ENCODE measurements at places on chromosomes 6 and 20.

GRCh38 chr20:61605283-61605682 is 353.2 kb downstream of the CDH4 start:
- DNase-seq = no peak

- no peak for DNase-seq
These were observed 33.5 kb downstream of the EIF2S2 start for GRCh38 chr20:34078540-34078939.

GRCh38 chr20:58586565-58587093 is 64.5 kb upstream of the STX16 start:
- no peak for DNase-seq

DNA sequence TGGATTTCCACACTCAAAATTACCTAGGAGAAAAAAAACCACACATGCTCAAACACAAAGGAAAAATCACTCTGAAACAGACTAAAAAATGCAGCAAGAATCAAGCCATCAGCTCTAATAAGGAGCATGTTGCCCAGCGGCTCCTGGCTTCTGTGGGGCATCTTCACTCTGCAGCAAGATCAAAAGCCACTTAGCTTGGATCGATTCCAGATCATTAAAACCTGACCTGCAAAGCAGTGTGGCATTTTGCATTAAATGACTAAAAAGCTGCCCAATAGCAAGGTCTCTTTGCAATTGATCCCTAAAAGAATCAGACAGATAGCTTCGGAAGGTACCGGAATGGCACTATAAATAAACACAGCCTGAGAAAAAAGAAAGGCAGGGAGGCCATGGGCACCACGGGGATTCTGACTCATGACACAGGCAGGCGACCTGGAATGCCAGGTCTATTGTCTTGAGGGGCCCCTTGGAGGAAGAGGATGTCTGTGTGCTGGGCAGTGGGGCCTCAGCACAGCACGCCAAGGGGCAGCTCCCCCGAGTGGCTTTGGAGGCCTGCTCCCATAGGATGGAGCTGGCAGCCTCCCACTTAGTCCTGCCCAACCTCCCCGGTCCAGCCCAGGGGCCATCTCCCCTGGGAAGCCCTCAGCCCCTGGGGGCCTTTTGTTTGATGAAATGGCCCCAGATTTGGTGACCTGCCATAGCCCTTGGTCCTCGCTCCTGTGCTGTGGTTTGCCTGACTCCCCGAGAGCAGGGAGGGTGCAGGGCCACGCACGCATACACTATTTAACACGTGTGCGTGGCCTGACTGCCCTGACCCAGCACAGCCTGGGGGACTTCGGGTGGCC is 7.6 kb downstream of the LEMD2 start:
- peak; percentile 83 for DNase-seq

DNA sequence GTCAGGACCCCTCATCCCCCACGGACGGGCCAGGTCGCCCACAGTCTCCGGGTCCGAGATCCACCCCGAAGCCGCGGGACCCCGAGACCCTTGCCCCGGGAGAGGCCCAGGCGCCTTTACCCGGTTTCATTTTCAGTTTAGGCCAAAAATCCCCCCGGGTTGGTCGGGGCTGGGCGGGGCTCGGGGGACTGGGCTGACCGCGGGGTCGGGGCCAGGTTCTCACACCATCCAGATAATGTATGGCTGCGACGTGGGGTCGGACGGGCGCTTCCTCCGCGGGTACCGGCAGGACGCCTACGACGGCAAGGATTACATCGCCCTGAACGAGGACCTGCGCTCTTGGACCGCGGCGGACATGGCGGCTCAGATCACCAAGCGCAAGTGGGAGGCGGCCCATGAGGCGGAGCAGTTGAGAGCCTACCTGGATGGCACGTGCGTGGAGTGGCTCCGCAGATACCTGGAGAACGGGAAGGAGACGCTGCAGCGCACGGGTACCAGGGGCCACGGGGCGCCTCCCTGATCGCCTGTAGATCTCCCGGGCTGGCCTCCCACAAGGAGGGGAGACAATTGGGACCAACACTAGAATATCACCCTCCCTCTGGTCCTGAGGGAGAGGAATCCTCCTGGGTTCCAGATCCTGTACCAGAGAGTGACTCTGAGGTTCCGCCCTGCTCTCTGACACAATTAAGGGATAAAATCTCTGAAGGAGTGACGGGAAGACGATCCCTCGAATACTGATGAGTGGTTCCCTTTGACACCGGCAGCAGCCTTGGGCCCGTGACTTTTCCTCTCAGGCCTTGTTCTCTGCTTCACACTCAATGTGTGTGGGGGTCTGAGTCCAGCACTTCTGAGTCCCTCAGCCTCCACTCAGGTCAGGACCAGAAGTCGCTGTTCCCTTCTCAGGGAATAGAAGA is 978 bp downstream of the HLA-A start:
- no peak for DNase-seq

- no peak for DNase-seq
These were observed 14.9 kb downstream of the BPIFA1 start for GRCh38 chr20:33250666-33251065.

DNA sequence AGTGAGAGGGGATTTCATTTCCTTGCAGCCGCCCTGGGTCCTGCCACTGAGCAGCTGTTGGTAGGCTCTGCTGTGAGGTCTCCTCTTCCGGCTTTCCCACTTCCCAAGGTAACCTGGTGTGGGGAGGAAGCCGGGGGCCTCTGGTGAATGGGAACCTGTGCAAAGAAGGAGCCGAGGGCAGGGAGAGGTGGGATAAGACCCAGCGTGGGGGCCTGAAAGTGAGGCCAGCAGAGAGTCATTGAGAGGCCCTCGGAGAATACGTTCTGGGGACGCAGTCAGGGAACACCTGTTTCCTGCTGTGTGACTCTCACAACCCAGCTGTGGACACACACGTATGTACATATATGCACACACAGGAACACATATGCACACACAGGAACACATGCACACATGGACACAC is 100.7 kb downstream of the CDH26 start:
- DNase-seq = no peak

DNA sequence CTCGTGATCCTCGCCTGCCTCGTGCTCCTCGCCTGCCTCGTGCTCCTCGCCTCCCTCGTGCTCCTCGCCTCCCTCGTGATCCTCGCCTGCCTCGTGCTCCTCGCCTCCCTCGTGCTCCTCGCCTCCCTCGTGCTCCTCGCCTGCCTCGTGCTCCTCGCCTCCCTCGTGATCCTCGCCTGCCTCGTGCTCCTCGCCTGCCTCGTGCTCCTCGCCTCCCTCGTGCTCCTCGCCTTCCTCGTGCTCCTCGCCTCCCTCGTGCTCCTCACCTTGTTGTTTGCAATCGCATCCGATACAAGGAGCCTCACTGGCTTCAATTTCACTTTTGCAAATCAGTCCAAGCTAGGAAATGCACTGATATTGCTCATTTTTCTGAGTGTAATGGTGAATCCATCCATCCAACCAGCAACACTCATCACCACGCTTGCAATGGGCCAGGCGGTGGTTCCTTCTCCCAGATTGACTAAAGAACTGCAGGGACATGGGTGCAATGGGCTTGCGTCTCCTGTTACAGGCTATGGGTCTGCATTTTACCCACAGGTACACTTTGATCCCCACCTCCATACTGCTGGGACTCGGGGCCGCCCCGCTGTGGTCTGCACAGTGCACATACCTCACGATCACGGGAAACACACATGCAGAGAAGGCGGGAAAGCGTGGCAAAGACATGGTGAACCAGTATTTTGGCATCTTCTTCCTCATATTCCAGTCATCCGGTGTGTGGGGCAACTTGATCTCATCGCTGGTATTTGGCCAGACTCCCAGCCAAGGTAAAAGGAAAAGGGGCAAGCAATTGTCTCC is 4.6 kb downstream of the UNC93A start:
- no peak for DNase-seq

All from cardiac fibroblast (primary cell).